Gastrocnemius medialis (tissue), 4 donors: ENCODE measurements at places on chromosomes 11 and 22. TPM values are rescaled to one million over a fixed set of nuclear protein-coding genes. Genes with fewer than 3 reads are reported as not detected.

DNA sequence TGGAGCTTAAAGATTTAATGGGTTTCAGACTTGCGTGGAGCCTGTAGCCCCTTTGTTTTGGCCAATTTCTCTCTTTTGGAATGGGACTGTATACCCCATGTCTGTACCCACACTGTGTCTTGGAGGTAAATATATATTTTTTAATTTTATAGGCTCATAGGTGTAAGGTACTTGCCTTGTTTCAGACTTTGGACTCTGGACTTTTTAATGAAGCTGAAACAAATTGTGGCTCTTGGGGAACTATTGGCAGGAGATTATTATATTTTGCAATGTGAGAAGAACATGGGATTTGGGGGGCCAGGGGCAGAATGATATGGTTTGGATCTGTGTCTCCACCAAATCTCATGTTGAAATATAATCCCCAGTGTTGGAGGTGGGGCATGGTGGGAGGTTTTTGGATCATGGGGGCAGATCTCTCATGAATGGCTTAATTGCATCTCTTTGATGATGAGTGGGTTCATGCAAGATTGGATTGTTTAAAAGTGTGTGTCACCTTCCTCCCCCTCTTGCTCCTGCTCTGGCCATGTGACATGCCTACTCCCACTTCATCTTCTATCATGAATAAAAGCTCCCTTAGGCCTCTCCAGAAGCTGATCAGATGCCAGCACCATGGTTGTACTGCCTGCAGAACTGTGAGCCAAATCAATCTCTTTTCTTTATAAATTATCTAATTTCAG, 74.1 kb upstream of the ARHGAP20 start:
- no peak for DNase-seq
- H3K27me3 ChIP-seq: no peaks in the 10 kb centered on the region
- H3K27ac ChIP-seq: no peak overlapping the region
- H3K4me1 ChIP-seq: no peaks in the 10 kb centered on the region
- no peaks in the 10 kb centered on the region for H3K36me3 ChIP-seq
- H3K4me3 ChIP-seq: no peak overlapping the region

- H3K36me3 ChIP-seq: no peaks in the 10 kb centered on the region
- H3K4me3 ChIP-seq: no peak overlapping the region
- DNase-seq: no peak
- no peaks in the 10 kb centered on the region for H3K4me1 ChIP-seq
Measured at GRCh38 chr22:46473896-46474557, 63.4 kb downstream of the CELSR1 start.

- no peaks in the 10 kb centered on the region for H3K27me3 ChIP-seq
- no peaks in the 10 kb centered on the region for H3K36me3 ChIP-seq
- peaks cover 17% of the 10 kb centered on the region for H3K4me1 ChIP-seq
- DNase-seq: no peak
- no peak overlapping the region for H3K27ac ChIP-seq
Measured at GRCh38 chr11:47438721-47439120, 10.2 kb downstream of the RAPSN start.

DNA sequence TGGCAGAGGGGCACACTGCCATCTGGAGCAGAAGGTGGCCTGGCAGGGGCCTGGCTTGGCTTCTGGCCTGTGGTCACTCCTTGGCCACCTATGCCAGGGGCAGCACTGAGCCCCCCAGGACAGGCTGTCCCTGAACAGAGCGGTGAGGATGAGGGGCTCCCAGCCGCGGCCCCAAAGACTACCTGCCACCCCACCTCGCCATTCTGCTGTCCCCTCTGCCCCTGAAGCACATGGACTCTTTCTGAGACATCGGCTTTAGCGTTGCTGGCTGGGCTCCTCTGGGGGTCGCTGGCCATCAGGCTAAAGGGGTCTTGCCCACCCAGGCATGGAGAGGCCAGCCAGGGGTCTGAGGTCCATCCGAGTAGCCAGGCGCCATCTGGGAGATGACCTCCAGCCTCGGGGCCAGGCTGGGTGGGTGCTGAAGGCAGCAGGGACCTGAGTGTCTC, 87.8 kb downstream of the WNT7B start:
- peaks cover 28% of the 10 kb centered on the region for H3K27me3 ChIP-seq
- DNase-seq: no peak
- no peak overlapping the region for H3K27ac ChIP-seq
- no peak overlapping the region for H3K4me3 ChIP-seq

DNA sequence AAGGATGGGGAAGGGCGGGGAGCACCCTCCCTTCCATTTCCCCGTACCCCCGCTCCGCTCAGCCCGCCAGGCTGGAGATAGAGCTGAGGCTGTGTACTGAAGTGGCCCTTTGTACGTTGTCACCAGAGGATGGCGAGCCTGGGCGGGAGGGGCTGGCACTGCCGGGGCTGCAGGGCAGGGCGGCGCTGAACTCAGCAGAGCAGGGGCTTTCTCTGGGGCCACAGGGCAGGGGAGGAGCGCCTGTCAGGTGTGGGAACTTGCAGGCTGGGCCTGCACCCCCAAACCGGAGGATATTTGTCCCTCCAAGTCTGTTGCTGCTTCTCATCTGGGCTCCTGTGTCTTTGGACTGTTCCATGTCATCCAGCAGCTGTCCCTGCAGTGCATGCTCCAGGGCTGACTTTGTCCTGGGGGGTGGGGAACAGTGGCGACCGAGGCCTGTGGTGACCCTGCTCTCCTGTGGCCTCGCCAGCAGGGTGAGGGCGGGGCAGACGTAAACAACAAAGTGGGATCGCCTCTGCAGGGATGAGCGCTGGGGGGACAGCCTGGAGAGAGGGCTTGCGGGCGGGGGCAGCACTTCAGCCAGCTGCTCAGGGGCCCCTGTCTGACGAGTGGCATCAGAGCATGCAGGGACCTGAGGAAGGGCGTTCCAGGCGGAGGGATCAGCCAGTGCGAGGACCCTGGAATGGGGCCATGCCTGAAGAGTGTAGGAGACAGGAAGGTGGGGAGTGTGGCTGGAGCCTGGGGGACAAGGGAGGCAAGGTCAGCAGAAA, 13.1 kb downstream of the MGAT3 start:
- no peak overlapping the region for H3K4me3 ChIP-seq
- H3K27ac ChIP-seq: peak overlapping the region; percentile 63
- H3K4me1 ChIP-seq: peaks cover 15% of the 10 kb centered on the region
- no peak for DNase-seq
- H3K36me3 ChIP-seq: no peaks in the 10 kb centered on the region
- H3K27me3 ChIP-seq: no peaks in the 10 kb centered on the region

DNA sequence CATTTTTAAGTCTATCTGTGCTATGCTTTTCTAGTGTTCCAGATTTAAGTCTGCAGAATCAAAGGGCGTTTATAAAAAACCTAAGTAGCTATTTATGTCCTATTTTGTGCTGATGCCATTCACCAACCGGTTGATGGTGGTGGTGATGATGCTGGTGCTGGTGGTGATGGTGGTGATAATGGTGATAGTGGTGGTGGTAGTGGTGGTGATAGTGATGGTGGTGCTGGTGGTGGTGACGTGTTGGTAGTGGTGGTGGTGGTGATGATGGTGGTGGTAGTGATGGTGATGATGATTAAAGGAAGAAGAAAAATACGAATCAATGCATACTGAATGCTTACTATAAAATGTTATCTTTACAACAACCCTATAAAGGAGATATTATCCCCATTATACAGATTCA, 178.2 kb downstream of the OPCML start:
- H3K4me1 ChIP-seq: no peaks in the 10 kb centered on the region
- H3K4me3 ChIP-seq: no peak overlapping the region
- H3K27me3 ChIP-seq: no peaks in the 10 kb centered on the region
- H3K36me3 ChIP-seq: no peaks in the 10 kb centered on the region

DNA sequence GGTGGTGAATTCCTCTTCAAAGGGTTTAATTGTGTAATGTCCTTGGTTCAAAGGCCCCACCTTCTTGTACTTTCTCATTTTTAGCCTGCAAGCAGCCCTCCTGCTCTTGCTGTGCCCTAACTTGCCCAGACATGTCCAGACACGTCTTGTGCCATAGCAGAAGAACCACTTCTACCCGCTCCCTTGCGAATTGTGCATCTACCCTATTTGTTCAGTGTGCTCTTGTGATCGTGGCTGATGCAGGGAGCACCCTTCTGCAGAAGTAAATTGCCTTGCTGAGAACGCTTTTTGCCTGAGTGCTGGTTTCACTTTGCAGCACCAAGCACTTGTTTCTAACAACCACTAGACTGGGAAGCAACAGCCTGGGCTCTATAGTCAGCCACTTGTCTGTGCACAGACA, 249.4 kb downstream of the SBF2 start:
- no peak overlapping the region for H3K27ac ChIP-seq
- no peak for DNase-seq
- no peaks in the 10 kb centered on the region for H3K4me1 ChIP-seq
- no peaks in the 10 kb centered on the region for H3K27me3 ChIP-seq

DNA sequence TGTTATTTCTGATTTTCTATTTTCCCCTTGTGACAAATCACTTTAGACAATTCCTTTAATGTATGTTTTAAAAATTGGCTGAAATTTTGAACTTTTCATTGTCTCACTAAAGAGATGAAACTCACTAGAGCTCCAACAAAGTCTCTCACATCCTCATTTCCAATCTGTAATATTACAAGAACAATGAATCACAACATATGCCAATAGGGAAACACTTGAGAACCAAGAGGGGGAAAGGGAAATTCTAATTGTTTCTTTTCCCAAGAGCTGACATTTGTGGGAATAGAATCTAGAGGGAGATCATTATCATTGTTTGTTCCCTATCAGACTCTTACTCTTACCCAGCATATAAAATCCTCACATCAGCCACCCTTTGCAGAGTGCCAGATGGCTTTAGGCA, 28.2 kb downstream of the OR10D3 start:
- H3K27ac ChIP-seq: no peak overlapping the region
- H3K27me3 ChIP-seq: no peaks in the 10 kb centered on the region
- H3K36me3 ChIP-seq: no peaks in the 10 kb centered on the region
- no peak overlapping the region for H3K4me3 ChIP-seq
- H3K4me1 ChIP-seq: no peaks in the 10 kb centered on the region

- no peak overlapping the region for H3K4me3 ChIP-seq
- no peaks in the 10 kb centered on the region for H3K27me3 ChIP-seq
- H3K36me3 ChIP-seq: no peaks in the 10 kb centered on the region
- no peak overlapping the region for H3K27ac ChIP-seq
- H3K4me1 ChIP-seq: no peaks in the 10 kb centered on the region
Measured at GRCh38 chr11:99277281-99277680, 256.5 kb downstream of the CNTN5 start.

GRCh38 chr11:109739379-109739778, 317.4 kb downstream of the C11orf87 start:
- H3K27me3 ChIP-seq: no peaks in the 10 kb centered on the region
- H3K4me1 ChIP-seq: no peaks in the 10 kb centered on the region
- H3K4me3 ChIP-seq: no peak overlapping the region
- no peak overlapping the region for H3K27ac ChIP-seq
- H3K36me3 ChIP-seq: no peaks in the 10 kb centered on the region

GRCh38 chr11:32417806-32418205, 17.5 kb downstream of the WT1 start:
- DNase-seq: no peak
- no peak overlapping the region for H3K27ac ChIP-seq
- no peaks in the 10 kb centered on the region for H3K36me3 ChIP-seq
- H3K4me1 ChIP-seq: no peaks in the 10 kb centered on the region

- no peak overlapping the region for H3K27ac ChIP-seq
- H3K36me3 ChIP-seq: no peaks in the 10 kb centered on the region
- no peaks in the 10 kb centered on the region for H3K27me3 ChIP-seq
- DNase-seq: no peak
Measured at GRCh38 chr11:121711939-121712338, 259.2 kb upstream of the SORL1-AS1 start.

DNA sequence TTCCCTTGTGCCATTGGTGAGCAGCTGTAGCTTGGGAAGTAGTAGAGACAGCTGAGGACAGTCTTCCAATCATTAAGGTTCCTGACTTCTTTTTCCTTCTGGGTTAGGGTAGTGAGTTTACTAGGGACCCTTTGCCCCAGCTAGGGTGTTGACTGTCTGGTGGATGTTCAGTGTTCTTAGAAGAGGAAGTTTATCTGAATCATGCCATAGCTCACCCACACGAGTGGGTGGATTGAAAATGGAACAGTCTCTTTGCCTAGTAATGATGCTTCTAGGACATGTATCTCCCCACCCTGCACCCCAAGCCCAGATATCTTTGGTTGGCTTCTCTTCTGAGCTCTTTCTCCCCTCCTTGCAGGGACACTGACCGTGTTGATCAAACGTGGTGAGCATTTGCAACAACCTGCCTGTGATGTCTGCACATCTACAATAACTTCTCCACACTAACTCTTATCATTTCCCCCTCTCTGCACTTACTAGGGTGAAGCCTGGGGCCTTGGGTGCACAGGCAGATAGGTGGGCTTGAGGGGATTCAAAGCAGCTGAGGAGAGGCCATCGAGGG, 57.1 kb upstream of the HORMAD2 start:
- H3K4me1 ChIP-seq: no peaks in the 10 kb centered on the region
- no peak for DNase-seq
- H3K27ac ChIP-seq: no peak overlapping the region
- no peak overlapping the region for H3K4me3 ChIP-seq

GRCh38 chr11:57276169-57276970, 39.3 kb upstream of the APLNR start:
- DNase-seq: no peak
- H3K27ac ChIP-seq: peak overlapping the region; percentile 75
- H3K4me3 ChIP-seq: no peak overlapping the region
- no peaks in the 10 kb centered on the region for H3K36me3 ChIP-seq

DNA sequence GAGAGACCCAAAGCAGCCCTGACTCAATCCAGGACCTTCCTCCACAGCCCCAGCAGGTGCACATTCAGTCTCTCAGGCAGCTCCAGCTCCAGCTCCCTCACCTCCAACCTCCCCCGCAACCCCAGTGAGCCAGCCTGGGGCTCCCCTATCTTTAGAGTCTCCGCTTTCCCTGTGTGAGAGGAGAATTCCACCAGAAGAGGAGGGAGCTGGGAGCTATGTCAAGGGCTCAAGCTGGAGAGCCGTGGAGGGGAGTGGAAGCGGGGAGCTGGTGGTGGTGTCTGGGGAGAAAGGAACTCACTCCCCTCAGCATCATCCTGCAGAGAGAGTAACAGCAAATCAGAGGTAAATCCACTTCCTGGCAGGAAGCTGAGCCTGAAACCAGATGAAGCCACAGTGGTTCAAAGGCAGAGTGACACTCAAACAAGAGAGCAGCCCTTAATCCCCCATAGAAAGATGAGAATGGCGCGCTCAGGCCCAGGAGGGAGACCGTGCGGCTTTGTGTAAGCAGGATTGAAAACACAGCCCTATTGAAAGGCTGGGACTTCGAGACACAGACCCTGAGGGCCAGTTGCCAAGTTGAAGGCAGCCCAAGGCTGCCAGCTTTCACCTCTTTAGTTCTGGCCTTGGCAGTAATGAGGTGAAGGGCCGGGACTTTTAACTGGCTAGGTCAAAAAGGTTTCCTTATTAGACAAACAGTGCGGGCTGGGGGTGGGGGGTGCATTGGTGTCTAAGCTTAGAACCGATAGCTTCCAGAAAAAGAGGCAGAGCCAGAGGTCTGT, 21.4 kb upstream of the CDON start:
- no peak for DNase-seq
- H3K27ac ChIP-seq: no peak overlapping the region
- no peaks in the 10 kb centered on the region for H3K27me3 ChIP-seq

- no peaks in the 10 kb centered on the region for H3K27me3 ChIP-seq
- H3K4me3 ChIP-seq: no peak overlapping the region
- peak; percentile 28 for DNase-seq
- no peak overlapping the region for H3K27ac ChIP-seq
- H3K36me3 ChIP-seq: no peaks in the 10 kb centered on the region
- H3K4me1 ChIP-seq: no peaks in the 10 kb centered on the region
Measured at GRCh38 chr22:22397875-22398524, 110.5 kb downstream of the ZNF280B start.

The RHBDD3 gene
- 38.0 TPM for total RNA-seq

The NECTIN1 gene
- total RNA-seq: 0.70 TPM

The DTX4 gene
- total RNA-seq: 0.91 TPM

The KCNJ5 gene
- total RNA-seq: not detected

The SCGB1D2 gene
- 3.0 TPM for total RNA-seq

The CTSW gene
- total RNA-seq: 0.32 TPM

The C11orf87 gene
- total RNA-seq: not detected

The SLC1A2 gene
- 0.15 TPM for total RNA-seq

The ME3 gene
- total RNA-seq: 14.7 TPM

The IFITM10 gene
- total RNA-seq: 7.2 TPM

The MIAT gene
- 0.02 TPM for total RNA-seq

The C1QTNF5 gene
- total RNA-seq: 16.0 TPM
